ENCODE measurements at places on chromosomes 6 and 20. TPM values are rescaled to one million over a fixed set of nuclear protein-coding genes. Genes with fewer than 3 reads are reported as not detected.

The TFEB gene
- 52.4 TPM for polyA plus RNA-seq

The DNAH8 gene
- polyA plus RNA-seq = not detected

The RALGAPB gene
- polyA plus RNA-seq = 22.2 TPM

The PLCB1 gene
- polyA plus RNA-seq = 6.2 TPM

The BHLHE23 gene
- polyA plus RNA-seq = not detected

All from brain (organoid and tissue), 16 donors.